Activated gamma-delta T cell treated with Interleukin-2 at 50 U/mL for 16 hours (primary cell): ENCODE measurements at places on chromosomes 6 and 20.

GRCh38 chr6:27810768-27811450 is 101.3 kb downstream of the OR2B2 start:
- DNase-seq = no peak

DNA sequence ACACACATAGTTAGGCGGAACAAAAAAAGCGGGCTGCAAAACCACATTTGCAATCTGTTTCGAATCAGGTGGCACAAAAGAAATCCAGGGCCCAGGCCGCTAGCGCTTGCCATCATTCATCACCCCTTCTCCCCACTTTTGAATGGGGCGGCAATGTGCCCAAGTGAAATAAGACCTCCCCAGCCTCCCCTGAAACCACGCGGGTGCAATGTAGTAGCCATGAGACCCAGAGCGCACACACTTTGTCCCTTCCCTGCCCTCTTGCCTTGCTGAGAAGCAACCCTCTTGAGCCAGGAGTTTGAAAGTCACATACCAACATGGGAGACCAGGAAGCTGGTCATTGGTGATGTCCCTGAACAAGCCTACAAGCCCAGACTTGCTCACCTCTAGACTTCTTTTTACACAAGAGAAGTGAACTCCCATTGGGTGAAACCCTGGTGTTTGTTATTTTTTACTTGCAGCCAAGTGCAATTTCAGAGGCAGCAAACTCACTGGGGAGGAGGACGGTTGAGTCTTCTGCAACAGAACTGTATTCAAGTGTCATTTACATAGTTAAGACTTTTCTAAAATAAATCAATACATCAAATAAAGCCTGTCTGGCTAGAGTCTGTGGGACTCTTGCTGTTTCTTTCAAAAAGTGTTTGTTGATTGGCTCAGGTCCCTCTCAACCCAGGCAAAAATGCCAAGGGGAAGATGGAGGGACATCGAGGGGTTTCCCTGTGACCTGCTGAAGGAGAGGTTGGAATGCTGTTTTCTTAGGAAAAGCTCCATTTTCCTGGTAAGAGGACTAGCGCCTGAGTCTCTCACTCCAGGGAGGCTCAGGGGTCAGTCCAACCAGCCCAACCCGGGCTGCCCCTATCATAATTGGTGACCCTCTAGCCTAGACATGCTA is 138.1 kb upstream of the PTPN1 start:
- DNase-seq = no peak

DNA sequence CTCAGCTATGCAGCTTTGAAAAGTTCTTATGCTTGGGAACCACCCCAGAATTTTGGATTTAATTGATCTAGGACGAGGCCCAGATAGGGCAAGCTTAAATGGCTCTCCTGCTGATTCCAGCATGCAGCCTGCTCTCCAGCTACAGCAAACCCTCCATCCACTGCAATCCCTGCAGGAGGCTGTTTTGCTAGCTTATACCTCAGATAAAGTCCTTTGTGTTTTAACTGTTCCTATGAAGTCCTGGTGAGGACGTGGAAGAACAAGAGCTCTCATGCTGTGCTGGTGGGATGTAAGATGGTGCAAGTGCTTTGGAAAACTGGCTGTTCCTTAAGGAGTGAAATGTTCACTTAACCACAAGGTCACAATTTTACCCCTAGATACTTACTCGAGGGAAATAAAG is 25.5 kb upstream of the NXT1 start:
- DNase-seq = no peak

DNA sequence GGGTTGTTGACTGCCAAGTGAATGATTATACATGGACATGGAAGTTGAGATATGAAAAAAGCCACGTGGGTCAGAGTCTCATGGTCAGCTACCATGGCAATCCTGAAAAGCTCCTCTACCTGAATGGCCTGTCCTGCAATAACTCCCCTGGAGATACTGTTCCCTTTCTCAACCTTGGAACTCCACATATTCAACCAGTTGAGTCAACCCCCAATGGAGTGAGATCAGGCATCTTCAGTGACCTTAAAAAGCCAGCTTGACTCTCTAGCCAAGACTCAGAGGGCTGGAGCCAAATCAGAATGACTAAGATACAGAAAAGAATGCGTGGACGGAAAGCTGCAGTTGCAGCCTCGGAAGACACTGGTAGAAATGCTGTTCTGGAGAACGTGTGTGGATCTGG is 341.3 kb downstream of the FOXA2 start:
- DNase-seq = no peak

GRCh38 chr20:1918491-1919165 is 23.4 kb downstream of the SIRPA start:
- DNase-seq = no peak

DNA sequence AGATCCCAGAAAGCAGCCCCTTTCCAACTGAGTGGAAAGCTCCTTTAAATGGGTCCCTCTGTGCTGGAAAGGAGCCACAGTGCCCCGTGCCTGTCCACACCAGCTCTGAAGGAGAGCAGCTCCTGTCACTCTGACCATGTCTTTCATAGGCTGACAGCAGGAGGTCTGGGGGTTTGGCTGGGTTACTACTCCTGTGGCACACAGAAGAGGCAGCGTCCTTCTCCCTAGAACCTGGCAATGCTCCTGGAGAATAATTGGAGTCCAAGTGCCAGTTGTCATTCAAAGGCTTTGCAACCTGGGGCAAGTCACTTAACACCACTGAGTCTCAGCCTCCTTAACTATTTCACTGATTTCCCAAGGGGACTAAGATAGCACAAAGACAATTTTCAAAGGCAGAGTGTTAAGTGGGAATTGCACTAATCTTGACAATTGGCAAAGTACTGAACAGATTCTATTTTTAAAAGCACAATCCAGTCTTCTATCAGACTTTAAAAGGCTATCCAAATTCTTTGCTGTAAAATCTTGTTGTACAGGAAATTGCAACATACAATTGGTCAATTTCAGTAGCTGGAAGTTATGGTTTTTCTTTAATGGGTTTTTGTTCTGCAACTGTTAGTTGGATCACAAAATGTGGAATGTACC is 457.2 kb downstream of the KIF16B start:
- no peak for DNase-seq

DNA sequence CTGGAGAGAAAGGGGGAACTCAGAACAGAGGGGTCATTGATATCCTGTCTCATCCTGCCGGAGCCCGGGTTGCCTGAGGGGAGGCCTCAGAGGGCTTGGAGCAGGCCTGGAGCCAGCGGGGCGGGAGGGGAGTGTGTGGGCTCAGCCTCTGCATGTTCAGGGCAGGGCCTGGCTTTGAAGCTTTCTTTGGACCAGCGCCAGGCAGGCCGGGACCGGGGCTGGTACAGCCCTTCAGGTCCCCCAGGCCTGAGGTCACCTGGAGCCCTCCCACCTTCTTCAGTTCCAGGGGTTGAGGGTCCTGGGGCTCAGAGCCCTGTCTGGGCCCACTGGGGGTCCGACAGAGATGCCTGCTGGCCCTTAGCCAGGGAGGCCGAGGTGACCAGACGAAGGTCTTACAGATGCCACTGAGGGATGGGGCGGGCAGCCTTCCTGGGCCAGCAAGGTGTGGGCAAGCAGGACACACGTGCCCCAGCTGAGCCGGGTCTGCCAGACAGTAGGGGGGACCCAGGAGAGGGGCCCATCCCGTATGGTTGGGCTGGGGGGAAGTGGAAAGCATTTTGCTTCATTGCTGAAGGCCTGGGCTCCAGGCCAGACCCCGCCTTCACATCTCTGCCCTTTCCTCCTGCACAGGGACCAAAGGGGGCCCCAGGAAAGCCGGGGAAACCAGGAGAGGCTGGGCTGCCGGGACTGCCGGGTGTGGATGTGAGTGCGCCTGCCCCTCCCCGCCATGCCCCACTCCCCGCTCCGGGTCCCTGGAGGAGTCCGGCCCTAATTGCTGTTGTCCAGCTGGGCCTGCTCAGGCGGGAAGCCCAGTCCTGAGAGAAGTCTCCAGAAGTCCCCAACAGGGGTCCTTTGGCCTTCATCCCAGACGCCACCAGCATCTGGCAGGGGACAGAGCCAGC is 2.0 kb downstream of the COL9A3 start:
- DNase-seq = no peak
